ENCODE measurements at places on chromosomes 6 and 20.

DNA sequence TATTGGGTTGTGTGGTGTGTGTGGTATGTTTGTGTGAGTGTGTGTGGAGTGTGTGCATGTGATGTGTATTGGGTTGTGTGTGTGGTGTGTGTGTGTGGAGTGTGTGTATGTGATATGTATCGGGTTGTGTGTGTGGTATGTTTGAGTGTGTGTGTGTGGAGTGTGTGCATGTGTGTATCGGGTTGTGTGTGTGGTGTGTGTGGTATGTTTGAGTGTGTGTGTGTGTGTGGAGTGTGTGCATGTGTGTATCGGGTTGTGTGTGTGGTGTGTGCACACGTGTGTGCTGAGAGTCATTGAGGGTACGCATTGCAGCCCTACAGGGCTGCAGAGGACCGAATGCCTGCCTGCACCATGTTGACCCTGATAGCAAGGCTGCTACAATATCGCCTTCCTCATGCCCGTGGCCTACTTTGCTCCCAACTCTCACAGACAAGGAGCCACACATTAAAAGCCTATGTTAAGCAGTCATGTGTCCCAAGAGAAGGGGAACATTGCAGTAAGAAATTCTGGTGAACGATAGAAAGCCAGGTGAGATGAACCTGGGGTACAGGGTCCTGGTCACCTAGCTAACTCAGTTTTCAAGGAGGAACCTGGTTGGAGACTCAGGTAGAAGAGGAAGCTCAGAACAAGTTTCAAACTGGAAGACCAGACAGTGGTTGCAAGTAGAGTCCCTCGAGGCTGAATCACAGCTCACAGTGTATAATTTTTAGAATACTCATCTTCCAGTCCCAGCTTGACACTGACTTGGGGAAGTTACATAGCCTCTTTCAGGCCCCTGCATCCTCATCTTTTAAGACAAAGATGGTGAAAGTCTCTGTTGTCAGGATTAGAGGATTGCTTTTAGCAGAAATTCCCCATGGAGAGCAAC lies 45.7 kb upstream of the TMEM170B start:
- no peak for DNase-seq

DNA sequence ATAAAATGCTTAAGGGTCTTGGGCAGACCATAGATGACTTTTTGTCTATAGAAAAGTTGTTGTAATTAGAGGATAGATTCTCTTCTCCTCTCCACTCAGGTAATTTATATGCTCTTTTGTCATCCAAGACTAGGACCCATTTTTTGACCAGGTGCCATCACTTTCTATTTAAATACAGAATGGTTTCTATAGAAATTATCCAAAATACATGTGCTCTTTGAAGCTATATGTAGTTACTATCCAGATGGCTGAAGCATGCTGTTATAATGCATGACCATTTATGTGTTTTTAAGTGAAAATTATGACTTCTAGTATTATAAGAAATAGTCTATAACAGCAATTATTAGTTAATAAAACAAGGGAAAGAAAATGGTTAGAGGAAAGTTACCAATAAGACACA lies 3.0 kb upstream of the MLIP start:
- no peak for DNase-seq

- DNase-seq, result no peak
Observed at GRCh38 chr6:29376003-29376402, 912 bp upstream of the OR12D3 start.

- DNase-seq, result no peak
Observed at GRCh38 chr20:17627101-17627955, 54.7 kb downstream of the RRBP1 start.

DNA sequence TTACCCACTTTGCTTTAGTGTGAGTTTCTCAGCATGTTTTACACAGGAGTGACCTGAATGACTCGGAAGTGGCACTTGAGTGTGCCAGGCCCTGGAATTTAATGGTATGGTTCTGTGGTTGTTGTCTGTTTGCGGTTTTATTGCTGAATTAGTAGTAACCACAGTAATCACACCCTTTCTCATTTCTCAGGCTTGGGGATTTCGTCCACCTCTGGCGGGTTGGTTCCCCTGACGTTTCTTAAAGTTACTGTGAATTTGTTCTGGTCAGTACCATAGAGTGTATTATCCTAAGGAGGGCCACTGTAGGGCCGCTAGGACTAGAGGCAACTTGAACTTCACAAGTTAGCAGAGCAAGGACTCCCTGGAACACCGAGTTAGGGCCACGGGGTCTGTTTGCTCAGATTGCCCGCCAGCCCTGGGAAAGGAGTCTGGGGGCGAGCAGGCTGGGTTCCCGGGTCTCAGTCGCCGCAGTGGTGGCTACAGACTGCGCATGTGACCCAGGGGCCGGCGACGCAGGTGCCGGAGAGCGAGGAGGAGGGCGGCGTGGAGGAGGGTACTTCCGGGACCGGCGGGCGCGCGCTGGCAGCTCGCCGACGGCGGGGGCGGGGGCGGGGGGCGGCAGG lies 546 bp upstream of the KLHL32 start:
- DNase-seq, result peak; percentile 80

DNA sequence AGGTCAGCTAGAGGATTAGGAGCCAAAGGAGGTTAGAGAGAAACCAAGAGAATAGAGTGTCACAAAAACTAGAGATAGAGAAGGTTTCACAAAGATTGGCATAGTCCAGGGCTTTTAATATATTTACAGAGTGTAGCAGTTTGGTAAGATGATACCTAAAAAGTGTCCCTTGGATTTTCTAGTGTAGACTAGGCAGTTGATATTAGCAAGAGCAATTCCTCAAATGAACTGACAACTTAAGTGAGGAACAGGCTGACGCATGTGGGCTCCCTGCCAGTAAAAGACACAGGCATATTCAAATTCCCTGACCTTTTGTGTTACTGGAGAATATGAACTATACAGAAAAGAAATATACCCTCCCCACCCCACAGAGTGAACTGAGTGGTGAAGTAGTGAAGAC lies 40.1 kb downstream of the VTA1 start:
- DNase-seq, result peak; percentile 12

DNA sequence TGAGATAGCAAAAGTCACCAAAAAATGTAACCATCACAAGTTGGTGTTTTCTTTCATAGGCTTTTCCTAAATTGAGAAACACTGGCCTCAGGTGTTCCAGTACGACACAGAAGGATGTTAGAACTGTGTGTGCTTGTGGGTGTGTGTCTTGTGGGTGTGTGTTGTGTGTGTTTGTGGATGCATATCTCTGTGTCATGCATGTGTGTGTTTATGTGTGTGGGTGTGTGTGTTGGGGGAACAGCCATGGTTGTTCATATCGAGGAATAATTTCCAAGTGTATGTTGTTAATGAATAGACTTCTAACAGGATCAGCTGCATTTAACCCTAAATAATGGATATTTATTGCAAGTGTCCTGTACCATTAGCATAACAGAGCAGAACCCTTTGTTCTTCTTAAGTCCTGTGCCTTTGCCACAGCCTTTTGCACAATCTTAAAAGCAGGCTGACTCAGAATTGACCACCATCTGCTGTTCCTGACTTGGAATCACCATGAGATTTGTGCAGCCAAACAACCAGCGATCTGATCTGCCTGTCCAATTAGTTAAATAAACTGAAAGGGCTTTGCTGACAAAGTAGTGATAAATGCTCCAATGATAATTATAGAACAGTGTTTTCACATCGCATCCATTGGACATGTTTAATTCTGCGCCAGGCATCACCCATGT lies 7.6 kb downstream of the CD93 start:
- DNase-seq, result no peak

- DNase-seq, result no peak
Observed at GRCh38 chr6:158552796-158553138, 7.1 kb upstream of the TMEM181 start.

GRCh38 chr6:158589366-158589765 lies 29.5 kb downstream of the TMEM181 start:
- DNase-seq, result no peak

DNA sequence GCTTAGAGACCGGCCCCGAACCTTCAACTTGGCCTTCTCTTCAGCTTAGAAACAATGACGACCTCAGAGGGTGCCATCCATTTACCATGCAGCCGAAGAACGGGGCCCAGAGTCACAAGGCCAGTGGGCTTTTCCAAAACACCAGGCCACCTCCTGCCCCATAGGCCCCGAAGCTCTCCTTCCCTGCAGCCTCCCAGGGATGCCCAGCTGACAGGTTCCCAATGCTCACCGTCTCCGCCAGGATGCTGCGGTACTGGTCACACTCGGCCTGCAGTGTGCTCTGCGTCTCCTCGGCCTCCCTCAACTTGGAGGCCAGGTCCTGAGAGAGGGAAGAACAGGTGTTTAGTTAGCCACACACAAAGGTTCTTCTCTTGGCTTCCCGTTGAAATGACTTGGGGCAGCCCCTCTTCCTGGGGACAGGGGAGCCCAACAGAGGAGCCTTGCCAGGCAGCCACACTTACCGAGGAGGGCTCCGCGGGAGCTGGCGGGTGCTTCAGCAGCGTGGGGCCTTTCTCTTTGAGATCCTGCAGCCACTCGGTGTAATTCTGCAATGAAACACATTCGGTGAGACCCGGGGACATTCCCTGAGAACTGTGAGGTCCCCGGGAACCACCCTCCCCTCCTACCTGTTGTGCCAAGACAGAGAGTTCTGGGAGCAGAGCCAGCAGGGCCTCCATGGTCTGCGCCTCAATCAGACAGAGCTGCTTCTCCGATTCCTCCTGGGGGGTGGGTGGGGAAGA lies 51.5 kb downstream of the DSTN start:
- no peak for DNase-seq

DNA sequence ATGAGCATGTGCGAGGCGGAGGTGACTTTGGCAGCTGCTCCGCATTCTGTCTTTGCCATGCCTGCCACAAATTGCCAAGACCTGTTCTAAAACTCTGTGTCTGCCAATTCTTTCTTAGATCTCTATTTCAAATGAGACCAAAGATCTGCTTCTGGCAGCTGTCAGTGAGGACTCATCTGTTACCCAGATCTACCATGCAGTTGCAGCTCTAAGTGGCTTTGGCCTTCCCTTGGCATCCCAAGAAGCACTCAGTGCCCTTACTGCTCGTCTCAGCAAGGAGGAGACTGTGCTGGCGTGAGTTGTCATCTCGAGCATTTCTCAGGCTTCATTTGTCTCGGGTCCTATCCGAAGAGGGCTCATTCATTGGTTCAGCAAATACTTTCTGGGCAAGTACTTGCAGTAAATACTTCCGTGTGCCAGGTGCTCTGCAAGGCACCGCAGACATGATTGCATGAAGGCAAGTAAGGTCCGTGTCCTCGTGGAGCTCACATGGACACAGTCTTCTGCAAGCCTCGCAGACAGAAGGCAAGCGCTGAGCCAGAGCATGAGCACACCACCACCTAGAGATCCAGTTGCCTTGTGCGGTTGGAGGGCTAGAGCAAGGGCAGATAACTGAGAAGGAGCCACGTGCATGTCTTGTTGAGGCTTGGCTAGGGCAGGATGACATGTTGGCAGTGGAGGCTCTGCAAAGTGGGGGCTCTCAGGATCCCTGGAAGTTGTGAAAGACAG lies 19.7 kb upstream of the MROH8 start:
- no peak for DNase-seq

GRCh38 chr6:32074996-32075532 lies 34.1 kb downstream of the TNXB start:
- DNase-seq, result no peak

DNA sequence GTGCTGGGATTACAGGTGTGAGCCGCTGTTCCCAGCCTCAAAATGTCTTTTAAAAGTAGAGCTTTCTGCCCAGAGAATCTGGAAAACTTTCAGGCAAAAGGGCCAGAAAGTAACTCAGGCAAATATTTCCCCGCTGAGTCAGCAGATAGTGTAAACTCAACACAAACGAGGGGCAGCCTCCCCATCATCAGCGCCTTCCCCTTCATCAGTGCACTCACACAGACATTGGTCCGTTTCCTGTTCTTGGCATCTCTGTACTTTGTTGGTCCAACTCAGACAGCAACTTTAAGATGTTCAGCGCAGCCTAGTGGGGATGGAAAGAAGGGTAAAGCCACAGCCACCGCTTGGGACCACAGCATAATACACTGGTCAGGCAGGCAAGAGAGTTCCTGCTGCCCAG lies 69.5 kb downstream of the CSE1L start:
- no peak for DNase-seq

DNA sequence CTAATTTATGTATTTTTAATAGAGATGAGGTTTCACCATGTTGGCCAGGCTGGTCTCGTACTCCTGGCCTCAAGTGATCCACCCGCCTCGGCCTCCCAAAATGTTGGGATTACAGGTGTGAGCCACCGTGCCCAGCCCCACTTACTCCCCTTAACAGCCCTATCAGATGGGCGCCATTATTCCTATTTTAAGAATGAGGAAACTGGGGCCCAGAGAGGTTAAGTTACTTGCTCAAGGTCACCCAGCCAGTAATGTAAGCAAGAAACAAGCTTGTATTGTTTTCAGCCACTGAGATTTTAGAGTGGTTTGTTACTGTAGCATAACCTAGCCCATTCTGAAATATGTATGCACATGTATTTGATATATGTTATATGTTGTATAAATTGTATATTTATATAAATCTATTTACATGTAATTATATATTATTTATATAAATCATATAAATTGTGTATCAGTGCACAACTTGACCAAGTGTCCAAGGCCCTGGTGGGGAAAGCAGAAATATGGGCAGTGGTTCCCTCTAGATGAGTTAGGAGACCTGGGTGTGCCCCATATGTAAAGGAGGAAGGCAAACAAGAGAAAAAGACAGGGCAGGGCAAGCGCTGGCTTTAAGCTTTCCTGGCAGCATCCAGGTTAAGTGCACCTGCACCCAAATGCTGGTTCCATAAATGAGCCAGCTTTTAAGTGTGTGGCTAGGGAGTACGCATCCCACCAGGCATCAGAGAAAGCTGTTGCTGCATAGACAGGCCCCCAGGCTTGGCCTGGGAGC lies 1.2 kb upstream of the GUCA1A start:
- peak; percentile 87 for DNase-seq

DNA sequence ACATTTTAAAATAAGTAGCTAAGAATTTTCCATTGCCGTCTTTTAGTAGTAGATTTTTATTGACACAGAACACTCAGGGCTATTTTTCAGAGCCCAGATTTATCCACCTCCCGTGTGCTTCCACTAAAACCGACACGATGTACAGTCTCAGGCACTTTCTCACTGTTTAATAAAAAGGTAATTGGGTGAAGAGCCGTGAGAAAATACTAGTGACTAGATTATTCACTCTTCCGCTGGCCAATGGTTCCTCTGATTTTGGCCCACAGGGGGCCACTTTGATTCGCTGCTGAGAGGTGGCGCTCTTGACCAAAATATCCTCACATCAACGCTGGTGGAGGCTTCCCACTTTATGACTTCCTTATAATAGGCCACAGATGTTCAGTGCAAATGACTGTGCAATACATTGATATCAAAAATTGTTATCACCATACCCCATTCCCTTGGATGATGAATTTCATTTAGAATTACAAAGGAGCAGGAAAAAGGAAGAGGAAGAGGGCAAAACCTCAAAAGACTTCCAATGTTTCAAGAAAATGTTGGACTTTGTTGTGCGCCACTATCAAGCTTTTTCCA lies 12.3 kb upstream of the HDDC2 start:
- DNase-seq, result peak; percentile 19

GRCh38 chr20:32447136-32448027 lies 89.3 kb downstream of the ASXL1 start:
- no peak for DNase-seq

DNA sequence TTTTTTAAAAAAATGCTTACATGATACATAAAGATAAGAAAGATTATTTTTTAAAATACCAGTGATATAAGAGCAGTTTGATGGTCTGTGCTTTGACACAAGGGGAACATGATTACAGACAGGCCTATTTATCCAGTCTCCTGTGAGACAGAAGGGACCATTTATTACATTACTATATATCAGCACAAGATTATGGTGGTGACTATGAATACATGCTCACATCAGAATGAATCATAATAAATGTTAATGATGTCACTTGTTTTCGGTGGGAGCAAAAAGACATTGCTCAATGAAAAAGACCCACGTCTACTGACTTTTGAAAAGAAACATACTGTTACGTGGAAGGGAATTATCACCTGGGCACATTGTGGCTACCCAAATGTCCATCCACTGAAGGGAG lies 455.1 kb downstream of the CDC5L start:
- no peak for DNase-seq

Data from NCI-H526 (cell line).